ENCODE measurements at places on chromosomes 12 and 14.
A peak's percentile ranks its signal among the peaks of the same experiment; 100 is the strongest.

DNA sequence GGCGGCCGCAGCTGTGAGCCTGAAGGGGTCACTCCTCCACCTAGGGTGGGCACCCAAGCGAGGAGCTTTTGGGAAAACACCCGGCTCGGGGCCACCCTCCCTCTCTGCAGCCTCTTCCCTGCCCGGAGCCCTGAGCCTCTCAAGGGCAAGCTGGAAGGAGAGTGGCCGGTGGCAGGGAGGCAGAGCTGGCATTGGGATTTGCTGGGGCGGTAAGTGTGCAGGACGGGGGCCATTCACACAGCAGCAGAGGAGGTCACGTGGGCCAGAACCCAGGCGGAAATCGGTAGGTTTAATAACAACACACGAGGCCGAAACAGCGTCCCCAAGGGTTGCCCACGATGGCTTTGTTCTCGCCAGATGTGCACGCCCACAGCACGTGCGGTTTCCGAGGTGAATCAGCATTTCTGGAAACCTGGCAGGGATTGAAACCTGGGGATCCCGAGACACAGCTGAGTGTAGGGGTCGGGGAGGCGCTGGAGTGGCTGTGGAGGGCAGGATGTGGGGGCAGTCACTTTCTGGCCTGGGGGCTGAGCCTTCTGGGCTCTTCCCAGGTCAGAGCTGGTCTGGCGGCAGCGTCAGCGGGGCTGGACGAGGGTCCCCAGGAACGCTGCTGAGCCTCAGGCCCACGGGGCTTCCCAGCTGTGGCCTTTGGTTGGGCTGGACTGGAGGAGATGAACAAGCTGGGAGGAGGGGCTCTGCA lies 23.5 kb downstream of the NOC4L start:
- no peak for DNase-seq

GRCh38 chr12:124713041-124713435 lies 145.6 kb upstream of the NCOR2 start:
- DNase-seq: no peak

DNA sequence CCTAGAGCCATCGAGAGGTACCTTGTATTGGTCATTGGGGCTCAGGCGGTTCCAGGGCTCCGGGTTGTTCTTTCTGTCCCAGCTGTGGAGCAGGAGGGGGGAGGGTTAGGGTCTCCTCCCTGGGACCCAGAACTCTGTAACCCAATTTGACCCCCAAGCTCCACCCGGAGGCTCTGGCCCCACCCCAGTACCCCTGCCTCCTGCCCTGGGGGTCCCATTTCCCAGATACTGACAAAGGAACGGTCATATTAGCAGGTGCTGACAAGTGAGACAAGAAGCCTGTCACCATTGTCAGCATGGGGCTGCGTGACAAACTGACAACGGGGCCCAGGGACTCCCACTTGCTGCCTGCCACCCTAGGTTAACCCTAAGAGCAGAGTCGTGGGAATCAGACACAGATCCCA lies 6.2 kb downstream of the SHMT2 start:
- no peak for DNase-seq

DNA sequence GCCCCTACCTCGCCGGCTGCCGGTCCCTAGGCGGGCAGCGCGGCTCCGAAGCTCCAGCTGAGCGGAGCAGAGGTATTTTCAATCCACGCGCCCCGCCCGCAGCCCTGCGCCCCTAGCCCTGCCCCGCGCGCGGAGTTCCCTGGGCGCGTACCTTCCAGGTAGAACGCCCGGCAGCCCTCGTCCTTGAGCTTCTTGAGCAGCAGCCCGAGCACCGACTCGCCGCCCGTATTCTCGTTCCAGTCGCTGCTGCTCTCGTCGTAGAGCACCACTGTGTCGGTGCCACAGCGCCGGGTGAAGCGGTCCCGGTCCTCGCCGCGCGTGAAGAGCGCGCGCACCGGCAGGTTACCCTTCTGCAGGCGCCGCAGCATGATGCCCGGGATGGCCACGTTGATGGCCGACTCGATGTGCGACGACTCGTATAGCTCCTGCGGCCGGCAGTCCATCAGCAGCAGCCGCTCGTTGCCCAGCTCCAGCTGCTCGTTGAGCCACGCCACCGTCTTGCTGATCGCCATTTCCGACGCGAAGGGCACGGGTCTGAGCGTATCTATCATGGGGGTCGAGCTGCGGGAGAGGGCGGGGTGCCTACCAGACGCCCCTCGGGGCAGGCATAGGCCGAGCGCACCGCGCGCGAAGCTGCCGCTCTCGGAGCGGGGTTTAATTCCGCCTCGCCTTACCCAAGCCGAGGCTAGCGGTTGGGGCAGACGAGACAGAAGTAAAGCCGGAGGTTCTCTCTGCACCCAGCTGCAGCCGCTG lies 636 bp downstream of the DUSP6 start:
- peak; percentile 64 for DNase-seq

DNA sequence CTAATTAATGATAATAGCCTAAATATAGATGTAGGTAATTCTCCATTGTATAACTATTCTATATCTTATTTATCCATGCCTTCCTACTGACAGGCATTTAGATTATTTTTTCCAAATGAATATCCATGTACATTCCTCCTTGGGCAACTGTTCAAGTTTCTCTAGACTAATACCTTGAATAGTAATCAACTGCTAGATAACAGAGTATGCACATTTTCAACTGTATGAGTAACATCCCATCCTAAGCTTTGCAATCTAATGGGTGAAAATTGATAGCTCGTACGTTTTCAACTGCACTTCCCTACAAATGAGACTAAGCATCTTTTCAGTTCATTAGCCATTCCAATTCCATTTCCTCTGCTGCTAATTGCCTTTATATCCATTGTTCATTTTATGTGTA lies 37.0 kb downstream of the YAF2 start:
- DNase-seq: no peak

Data from stimulated activated CD8-positive, alpha-beta memory T cell treated with anti-CD3 and anti-CD28 coated beads, Interleukin-4, amount 100 ng/mL, for 48 hours (primary cell).